ENCODE measurements at places on chromosomes 12 and 14.

GRCh38 chr12:57208631-57209282 lies 7.8 kb upstream of the NXPH4 start:
- no peak for DNase-seq

GRCh38 chr14:37587881-37588666 lies 7.0 kb downstream of the FOXA1 start:
- no peak for DNase-seq

DNA sequence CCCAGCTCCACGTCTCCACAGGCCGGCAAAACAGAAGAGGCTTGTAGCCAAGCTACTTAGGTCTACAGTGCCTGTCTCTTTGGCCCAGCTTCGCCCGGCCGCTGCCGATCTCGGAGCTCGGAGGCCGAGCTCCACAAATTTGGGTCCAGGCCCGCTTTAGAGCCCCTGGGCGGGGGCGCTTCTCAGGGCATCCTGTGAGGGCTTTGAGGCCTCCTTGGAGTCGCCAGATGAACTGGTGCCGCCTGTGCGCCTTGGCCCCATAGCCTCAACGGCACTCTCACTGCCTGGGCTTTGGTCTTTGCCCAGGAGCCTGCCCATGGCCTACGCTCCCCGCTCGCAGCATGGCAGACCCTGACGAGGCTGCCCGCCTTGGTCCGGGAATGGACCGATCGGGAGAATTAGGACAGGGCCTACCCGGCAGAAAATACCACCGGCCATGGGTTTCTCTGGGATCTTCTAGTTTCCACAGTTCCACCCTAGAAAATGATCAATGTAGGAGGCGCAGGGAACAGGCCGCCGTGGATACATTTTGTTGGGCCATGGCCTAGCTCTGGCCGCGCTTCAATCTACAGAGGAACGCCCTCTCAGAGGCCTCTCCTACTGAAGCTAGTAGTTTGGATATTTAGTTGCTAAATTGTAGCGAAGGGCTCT lies 953 bp upstream of the NKX2-8 start:
- no peak for DNase-seq

DNA sequence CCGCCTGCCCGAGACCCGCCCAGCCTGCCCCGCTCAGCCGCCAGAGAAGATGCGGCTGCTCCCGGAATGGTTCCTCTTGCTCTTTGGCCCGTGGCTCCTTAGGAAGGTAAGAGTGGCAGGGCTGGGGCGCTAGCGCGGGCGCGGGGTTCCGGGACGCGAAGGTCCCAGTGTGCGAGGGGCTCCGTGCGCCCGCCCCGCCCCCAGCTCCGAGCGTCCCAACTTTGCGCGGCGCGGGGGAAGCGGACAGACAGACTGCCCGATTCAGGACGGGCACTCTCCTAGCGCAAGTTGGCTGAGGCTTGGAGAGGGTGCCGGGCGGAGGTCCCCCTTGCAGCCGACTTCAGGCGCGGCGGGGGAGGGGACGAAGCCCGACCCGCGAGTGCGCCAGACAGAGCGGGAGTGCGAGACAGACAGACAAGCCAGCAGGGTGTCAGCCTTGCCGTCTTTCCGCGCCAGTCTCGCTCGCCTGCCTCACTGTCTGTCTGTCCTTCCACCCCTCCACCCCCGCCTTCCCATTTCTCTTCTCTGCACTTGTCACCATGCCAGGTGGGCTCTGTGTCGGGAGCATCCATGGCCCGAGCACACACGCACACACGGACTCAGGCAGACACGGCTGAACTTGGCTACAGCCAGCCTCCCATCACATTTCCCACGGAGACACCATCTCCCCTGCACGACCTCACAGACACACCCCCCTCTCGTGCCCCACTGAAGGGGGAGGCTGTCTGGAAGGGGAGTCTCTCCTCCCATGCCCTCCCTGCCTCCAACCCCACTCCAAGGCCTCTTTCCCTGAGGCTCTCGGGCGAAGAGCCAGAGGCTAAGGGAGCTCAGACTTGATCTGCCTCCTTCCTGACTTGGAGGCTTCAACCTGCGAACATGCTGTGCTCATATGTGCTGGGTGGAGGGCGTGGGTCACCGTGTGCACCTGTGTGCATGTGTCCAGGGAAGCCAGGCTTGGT lies 606 bp downstream of the NXPH4 start:
- DNase-seq: peak; percentile 29

- DNase-seq: no peak
Measured at GRCh38 chr12:94372461-94372860, 87.2 kb downstream of the CEP83 start.

- no peak for DNase-seq
Measured at GRCh38 chr14:100470523-100470897, 116.7 kb downstream of the BEGAIN start.

GRCh38 chr14:23729720-23730387 lies 93.7 kb downstream of the DHRS2 start:
- DNase-seq: no peak

DNA sequence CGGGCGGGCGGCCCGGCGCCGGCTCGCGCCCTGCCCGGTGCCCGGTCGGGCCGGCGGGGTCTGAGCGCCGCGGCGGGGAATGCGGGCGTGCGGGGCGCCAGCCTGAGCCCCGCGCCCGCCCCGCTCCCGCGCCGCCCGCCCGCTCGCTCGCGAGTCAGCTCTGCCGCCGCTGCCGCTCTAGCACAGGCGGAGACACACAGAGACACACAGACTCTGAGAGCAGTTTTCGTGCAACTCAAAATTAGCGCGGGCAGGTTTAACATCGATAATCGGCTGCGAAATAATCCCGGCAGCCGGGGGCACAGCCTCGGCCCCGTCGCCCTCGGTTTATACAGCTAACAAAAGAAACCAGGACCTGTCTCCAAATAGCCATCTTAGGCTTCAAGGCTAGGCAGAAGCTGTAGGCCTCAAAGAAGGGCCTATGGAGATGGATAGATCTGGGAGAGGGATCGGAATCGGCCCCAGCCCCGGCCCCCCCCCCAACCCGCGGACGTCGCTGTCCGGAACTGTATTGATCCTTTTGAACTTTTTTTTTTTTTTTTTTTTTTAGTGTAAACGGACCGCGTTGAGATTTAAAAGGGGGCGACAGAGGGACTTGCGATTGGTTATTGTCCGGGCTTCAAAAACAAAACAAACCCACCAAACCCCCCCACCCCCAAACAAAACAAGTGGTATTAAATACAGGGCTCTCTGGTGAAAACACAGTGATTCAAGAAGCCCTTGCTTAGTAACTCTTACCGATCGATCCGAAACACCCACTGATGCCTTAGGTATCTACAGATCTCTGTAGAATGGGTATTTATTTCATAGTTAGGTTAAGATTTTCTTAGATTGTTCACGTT lies 1.1 kb downstream of the ARID2 start:
- peak; percentile 73 for DNase-seq

- DNase-seq: no peak
Measured at GRCh38 chr14:75042035-75042434, 9.2 kb downstream of the MLH3 start.

GRCh38 chr12:65930114-65930828 lies 106.0 kb downstream of the HMGA2 start:
- DNase-seq: no peak

DNA sequence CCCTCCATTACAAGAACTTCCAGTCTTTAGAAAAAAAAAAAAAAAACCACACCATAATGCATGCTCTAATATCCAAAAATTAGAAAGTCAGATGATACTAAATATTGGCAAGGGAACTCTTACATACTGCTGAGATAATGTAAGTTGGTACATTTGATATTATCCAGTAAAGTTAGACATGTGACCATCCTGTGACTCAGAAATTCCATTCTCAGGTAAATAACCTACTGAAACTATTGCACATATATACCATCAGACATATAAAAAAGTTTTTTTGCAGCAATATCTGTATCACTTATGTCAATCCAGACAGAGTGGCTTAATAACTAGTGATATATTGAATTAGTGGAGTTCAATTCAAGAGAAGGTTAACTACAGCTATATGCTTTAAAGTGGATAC lies 63.5 kb downstream of the KITLG start:
- DNase-seq: no peak

DNA sequence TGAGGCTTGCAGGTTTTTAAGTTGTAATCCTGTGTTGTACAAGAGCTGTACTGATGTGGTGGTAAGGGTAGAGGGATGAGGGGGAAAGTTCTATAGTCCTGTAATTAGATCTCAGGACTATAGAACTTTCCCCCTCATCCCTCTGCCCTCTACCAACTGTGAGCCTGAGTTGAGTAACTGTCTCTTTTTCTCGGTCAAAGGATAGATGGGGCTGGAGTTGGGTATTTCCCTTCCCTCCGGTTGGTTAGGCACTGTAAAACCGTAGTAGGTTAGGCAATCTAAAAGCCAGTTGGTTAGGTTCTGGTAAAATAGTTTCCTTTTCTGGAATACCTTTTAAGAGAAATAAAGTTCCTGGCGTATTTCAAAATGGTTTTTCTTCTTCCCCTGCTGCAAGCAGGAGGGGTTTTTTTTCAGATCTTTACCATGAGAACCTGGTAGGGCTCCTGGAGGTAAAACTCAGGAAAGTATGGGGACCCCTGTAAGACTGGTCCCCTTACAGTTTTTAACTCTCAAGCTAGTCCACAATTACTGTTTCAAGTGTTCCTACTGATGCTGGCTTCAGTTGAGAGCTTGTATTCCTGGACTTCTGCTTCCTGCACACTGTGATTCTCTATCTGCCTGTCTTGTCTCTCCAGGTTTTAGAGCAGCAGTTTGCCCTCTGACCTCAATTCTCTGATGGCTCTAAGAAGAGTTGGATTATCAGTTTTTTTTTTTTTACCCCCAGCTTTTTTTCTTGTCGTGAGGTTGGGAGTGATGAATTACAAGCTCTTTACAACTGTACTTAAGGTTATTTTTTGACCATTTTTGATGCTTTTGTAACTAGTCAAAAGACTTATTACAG lies 58.7 kb downstream of the FUT8 start:
- DNase-seq: no peak

DNA sequence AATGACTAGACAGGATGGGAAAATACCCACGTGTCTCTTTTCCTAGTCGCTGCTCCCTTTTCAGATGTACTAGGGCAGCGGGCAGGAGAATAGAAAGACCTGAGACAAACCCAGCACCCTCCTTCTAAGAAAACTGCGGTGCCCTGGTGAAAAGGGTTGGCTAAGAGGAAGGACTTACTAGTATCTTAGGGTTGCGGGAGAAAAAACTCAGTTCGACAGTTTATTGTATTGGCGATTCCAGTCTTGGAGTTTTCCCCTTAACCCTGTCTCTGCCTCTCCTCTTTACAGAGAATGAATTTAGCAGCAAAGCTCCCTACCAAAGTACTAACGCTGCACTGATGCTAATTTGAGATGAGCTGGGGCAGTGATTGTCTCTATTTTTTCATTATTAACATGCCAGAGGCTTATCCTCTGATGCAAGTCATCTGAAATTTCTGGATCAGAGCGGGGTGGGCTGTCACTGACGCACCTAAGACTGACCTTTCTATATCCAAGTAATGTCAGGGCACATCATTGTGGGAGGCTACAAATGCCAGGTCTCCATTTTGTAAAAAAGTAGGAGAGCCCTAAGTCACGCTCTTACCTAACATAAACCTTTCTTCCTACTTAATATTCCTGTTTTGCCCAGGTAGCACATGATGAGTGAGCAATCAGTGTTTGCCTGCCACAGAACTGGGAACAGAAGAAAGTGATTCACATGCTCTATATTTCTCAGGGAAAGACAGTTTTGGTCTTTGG lies 916 bp upstream of the PAWR start:
- no peak for DNase-seq

- DNase-seq: no peak
Measured at GRCh38 chr12:15020156-15020555, 47.3 kb downstream of the PDE6H start.

- no peak for DNase-seq
Measured at GRCh38 chr14:72664651-72665050, 229.2 kb downstream of the DPF3 start.

DNA sequence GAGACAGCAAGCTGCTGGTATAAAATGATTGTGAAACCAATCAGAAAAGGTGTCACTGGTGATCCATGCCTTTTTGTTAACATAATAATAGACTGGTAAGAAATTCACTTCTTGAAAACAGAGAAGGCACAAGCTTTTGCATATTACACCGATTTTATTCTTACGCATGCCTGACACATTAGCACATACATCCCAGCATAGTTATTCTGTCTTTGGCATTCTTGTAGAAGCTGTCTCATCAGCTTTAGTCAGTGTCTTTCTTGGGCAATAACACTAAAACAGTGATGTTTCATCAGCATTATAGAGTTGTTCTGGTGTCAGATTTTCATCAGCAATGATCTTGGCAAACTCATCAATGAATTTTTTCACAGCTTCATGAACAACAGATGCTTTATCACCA lies 283.4 kb upstream of the TMTC1 start:
- no peak for DNase-seq

DNA sequence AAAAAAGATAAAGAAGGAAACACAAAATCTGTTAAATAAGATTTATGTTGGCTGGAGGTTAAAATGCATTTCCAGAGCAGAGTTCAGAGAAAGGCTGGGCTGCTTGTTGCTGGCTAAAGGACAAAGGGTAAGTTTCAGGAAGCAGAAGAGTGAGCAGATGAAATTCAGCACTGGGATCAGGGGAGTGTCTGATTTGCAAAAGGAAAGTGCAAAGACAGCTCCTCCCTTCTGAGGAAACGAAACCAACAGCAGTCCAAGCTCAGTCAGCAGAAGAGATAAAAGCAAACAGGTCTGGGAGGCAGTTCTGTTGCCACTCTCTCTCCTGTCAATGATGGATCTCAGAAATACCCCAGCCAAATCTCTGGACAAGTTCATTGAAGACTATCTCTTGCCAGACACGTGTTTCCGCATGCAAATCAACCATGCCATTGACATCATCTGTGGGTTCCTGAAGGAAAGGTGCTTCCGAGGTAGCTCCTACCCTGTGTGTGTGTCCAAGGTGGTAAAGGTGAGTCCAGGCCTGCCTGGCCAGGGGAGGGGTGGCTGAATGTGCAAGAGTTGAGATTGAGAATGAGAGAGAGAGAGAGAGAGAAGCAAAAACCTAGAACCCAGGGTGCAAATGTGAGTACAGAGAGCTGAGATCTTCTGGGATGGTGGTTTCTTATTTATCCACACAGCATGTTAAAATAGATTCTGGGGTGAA lies at the start of gene OAS1:
TSS of gene OAS1 (plus strand) at position 251 of the 703 bp plus-strand sequence. CDS start at position 329, 78 bp downstream.
- peak; percentile 92 for DNase-seq

- DNase-seq: no peak
Measured at GRCh38 chr14:104978746-104979691, 845 bp upstream of the AHNAK2 start.

DNA sequence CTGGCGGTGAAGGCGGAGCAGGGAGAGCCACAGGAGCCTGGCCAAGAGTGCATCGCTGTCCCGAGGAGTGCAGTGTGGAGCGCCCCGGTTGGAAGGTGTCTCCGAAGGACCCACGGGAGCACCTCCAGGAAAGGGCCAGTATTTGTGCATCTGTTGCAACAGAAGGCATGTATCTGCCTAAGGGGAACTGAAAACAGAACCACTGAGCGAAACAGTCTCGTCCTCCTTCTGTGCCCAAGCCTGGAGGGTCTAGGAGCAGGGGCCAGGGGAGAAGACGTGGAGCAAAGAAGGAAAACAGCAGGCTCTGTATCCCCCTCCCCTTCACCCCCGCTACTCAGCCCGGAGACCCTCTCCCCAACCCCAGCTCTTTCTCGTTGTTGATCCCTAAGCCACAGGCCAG lies 5.3 kb upstream of the LRRC10 start:
- DNase-seq: no peak
